ENCODE measurements at places on chromosomes 2 and 18.
A peak's percentile ranks its signal among the peaks of the same experiment; 100 is the strongest.

- no peak for DNase-seq
These were observed 72.9 kb upstream of the RBM44 start for GRCh38 chr2:237725661-237726060.

DNA sequence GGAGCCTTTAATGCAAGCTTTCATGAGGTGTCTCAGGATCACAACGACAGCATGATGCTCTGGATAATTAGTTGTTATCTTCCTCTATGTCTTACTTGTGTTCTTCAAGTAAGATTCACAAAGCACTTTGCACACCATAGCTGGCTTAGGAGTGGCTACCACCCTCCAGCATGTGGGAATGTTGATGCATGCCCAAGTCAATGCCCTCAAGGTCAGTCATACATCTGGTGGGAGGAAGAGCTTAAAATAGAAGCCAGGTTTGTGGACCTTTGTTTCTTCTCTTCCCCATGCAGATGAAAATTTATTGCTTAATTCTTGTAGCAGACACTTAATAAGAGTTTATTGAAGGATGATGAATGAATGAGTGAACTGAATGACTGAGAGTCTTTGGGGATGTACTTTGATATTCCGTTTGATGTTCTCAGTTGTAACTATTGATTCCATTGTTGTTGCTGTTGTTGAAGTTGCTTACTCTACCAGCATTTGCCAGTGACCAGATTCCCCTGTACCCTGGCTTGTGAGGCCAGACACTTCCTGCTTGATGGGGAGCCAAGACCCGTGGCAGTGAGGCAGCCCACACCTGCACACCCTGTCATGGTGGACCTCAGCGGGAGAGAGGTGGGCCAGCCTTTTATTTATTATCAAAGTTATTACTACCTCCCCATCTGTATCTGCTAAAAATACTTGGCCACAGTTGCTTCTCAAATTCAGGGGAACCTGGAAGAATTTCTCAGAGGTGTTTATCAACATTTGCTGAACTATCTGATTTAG is 137.8 kb downstream of the LAMA3 start:
- DNase-seq: peak; percentile 72

DNA sequence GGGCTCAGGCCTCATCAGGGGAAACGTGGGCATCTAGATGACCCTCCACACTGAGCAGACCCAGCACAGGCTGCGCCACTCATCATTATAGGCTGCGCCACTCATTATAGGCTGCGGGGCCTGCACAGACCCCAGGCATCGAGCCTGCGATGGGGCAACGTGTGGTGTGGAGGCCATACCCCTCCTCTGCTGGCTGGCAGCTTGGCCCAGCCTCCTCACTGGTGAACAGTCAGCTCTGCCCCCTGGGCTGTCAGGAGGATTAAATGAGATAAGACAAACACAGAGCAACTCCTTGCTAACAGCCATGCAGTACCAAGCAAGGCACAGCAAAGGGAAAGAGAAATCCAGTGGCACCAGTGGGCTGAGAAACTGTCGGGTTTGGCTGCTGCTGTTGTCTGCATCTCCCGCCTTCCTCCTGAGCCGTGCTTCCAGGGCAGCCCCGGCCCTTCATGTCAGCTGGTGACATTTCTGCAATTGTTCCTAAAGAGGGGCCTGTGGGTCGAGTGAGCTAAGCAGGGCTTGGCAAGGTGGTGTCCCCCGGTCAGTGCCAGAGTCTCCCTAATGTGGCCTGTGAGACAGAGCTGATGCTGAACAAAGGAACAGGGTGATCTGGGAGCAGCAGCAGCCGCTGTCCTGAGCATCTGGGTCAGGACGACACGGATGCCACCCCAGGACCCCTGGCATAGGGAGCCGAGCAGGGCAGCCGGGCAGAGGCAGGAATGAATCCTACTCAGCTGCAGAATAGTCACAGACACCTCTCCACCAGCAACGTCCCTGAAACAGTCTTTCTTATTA is 48.7 kb downstream of the RRM2 start:
- DNase-seq: no peak

DNA sequence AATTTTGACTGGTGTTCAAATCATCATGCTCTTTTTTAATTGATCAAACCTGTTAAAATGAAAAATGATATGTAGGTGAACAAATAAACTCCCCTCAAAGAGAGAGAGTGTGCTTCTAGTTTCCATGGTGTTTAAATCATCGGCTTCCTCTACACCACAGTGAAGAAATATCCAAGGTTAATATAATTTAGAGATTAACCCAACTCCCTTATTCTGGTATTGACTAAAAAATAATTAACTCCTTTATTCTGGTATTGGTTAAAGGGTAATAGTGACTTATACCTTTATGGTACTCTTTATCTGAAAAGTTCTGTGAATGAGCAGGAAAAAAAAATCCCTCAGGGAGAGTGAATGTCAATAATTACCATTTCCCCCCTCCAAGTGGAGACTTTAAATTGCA is 93.1 kb downstream of the SPATS2L start:
- DNase-seq: no peak

- DNase-seq: no peak
These were observed 12.6 kb downstream of the SEH1L start for GRCh38 chr18:12960395-12960794.

GRCh38 chr2:179129574-179130238 is 79.8 kb upstream of the CCDC141 start:
- peak; percentile 23 for DNase-seq

DNA sequence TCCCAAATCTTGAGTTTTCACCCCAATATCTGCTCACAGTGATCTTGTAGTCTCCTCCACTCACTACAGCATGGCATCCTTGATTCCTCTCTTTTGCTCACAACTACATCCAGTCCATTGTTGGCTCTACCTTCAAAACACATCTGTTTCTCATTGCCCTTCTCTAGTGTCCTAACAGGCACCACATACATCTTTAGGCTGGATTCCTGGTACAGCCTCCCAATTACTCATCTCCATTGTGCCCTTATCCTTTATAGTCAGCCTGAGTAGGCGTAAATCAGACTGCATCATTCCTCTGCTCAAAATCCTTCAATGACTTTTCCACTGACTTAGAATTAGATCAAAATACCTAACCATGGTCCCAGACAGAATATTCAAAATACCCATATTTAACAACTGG is 10.7 kb upstream of the TAF1B start:
- DNase-seq: peak; percentile 80

DNA sequence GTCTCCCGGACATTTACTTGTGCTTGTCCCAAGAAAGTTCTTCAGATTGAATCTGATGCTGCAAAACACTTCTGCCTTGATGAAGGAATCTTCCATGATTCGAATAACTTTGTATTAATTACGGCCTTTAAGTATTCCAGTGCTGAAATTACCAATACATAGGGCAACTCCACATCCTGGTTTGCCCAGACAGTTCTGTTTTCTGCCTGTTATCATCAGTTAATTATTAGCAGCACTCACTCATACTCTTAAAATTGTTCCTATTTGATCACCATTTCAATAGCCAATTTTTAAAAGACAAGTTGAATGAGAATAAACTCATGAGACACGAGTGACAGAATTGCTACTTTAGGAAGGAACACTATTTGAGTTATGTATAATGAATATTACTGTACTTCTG is 620.7 kb upstream of the ZEB2 start:
- no peak for DNase-seq

DNA sequence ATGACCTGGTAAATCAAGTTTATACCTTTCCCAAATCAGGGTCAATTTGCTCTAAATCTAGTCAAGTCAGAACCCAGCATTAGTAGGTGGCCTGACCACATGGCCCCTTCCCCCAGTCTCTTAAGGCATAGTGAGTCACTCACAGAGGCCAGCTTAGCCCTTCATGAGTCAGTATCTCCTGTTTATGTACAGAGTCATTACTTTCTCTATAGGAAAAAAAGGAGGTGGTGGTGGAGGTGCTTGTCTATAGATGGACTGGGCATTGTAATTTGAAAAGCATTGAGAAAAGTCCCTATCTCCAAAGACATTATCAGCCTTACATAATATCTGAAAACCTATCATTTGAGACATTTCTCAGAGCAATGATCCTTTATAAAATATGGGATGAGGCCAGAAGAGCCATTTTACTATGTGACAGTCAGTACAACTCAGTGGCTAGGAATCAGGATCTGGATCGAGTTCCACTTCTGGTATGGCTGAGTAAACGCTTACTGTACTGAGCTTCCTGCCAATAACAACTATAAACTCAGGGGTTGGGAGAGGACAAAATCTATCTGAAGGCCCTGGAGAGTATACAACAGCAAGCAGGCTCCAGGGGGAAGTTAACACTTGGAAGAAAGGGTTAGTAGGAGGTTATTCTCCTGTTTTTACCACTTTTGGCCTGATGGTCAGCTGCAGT is 22.5 kb upstream of the SIGLEC15 start:
- DNase-seq: peak; percentile 98

GRCh38 chr18:69259282-69259681 is 141.4 kb upstream of the DOK6 start:
- DNase-seq: no peak

GRCh38 chr2:217451666-217452065 is 551.1 kb downstream of the TNS1 start:
- DNase-seq: peak; percentile 27

All from bronchial epithelial cell (primary cell).